ENCODE measurements at places on chromosomes 3 and 15.

DNA sequence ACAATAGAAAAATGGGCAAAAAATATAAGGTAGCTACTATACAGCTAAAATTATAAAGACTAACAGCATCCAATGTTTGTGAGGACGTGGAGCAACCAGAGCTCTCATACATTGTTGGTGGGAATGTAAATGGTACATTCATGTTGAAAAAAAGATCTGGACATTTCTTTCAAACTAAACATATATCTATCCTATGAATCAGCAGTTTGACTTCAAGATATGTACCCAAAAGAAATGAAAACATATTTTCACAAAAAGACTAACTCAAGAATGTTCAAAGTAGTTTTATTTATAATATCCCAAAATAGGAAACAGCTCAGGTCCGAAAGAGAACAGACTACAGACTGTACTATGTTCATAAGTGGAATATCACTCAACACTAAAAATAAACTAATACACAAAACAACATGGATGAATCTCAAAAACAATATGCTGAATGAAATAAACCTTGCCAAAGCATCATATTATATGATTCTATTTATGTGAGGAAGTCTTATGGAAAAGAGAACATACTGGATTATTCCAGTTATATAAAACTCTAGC is 8.8 kb upstream of the TTBK2 start:
- DNase-seq: no peak

DNA sequence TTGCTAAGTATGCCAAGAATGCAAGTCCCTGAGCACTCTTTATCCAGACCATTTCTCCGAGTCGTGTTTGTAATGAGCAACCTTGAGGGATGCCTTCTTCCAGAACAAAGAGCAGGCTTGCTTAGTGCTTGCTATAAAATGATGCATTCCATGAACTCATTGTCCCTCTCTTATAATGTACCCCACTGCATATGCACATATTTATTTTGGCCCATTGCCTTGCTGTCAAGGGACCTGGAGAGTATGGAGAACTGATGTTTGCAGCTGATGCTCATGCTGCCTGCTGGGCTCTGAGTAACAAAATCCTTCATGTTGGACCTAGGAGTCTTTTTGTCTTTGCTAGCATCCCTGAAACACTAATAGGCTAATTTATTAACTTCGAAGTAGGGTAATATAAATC is 97.8 kb upstream of the AADACL2 start:
- no peak for DNase-seq

- no peak for DNase-seq
Observed at GRCh38 chr3:102687851-102688555, 253.2 kb downstream of the ZPLD1 start.

DNA sequence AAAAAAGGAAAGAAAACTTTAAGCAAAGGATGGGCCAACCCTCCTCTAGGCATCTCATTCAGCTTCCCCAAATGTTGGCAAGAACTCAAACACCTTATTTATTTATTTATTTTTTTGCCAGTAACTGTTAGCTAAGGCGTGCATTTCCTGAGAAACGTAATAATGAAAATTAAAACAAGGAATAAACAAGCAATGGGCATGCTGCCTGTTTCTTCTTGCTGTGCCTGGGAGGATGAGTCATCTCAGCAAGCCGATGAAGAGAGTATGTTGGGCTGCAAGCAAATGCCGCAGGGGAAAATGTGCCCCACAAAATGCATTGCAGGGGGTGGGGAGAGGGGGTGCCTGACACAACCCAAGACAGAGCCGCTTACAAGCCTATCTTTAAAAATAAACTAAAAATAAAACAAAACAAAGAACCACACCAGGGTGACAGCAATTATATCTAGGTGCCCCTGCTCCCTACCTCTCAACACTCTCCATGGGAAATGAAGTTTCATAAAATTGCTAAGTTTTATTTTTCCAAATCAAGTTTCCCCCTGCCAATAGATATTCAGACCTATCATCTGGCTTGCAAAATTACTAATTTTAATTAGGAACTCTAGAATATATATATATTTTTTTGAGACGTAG is 40.3 kb downstream of the EIF4E3 start:
- DNase-seq: no peak

GRCh38 chr15:73344056-73344455 is 24.7 kb downstream of the HCN4 start:
- DNase-seq: no peak

DNA sequence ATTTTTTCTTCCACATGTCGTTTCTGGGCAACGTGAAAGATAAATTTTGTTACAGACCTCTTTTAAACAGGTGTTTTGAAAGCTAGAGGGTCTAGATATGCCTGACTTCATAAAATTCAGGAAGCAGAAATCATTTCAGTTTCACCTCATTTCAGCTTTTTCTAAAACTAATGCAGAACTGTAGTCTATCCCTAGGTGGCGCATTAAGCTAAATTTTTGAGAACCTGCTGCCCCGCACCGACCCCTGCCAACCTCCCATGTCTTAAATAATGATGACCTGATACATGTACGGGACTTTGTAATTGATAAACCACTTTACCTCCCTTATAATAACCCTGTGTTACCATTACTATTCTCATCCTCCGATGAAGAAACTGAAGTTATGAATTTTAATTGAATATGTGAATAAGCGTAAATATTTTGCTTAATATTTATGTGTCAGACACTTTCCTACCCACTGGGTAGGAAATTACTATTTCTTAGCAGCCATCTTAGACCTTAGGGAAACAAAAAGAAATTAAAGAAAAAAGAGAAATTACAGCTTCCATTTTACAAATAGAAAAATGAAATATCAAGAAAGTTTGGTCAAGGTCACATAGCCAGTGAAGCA is 78.7 kb upstream of the GCNT3 start:
- no peak for DNase-seq

GRCh38 chr3:149016669-149017541 is 25.6 kb downstream of the GYG1 start:
- DNase-seq: no peak

DNA sequence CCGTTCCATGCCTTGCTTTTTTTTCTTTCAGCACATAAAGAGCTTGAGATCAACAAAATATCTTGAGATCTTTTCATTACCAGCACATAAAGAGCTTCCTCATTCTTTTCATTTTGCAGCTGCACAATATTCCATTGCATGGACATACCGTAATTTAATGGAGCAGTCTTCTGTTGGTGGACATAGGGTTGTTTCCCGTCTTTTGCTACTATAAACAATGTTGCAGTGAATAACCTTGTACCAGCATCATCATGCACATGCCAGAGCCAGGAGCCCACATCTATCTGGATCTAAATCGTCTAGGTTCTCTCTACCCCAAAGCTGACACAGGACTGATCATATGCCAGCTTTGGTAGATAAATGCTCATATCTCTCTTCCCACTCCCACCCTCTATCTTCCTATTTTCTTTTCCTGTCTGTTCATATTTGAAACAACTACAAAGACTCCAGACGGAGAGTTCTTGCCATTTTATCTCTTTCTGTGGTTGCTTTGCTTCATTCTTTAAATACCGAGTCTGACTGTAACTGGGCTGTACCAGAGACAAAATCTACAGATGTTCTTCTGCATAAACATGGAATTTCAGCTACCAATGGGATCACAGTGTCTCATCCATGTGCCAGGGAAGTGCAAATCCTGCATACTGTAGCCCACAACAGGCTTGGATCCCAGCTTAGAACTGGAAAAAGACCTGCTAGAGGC is 47.1 kb upstream of the AKAP13 start:
- DNase-seq: no peak

DNA sequence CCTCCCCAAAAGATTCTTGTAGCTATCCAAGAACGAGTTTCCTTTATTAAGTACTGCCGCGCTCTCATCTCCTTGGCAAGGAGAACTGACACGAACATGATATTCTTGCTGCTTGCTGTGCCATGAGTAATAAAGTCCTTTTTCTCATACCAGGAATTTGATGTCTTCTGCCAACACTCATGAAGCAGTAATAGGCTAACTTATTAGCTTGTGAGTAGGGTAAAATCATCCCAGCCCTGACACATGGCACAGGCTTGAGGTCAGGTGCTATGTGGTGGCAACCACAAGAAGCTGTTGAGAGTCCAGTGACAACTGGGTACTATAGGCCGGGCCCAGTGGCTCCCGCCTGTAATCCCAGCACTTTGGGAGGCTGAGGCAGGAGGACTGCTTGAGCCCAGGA is 22.7 kb upstream of the UBXN7 start:
- no peak for DNase-seq

GRCh38 chr15:78075490-78076230 is 1.9 kb downstream of the TBC1D2B start:
- DNase-seq: peak; percentile 45

GRCh38 chr3:127164615-127165014 is 28.3 kb upstream of the PRR23E start:
- DNase-seq: no peak

GRCh38 chr3:49899815-49900214 is 3.9 kb downstream of the MST1R start:
- no peak for DNase-seq

DNA sequence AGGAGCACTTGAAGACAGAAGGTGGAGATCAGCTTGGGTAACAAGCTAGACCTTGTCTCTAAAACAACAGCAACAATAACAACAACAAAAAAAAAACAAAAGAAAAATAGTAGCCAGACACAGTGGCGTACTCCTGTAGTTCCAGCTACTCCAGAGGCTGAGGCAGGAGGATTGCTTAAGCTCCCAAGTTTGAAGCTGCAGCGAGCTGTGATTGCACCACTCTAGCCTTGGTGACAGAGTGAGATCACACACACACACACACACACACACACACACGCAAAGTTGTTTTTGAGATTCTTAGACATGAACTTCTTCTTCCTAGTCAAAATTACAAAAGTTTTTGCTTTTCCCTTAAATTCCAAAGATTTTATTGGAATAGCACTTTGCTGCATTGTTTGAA is 93.0 kb upstream of the IGSF10 start:
- DNase-seq: no peak

DNA sequence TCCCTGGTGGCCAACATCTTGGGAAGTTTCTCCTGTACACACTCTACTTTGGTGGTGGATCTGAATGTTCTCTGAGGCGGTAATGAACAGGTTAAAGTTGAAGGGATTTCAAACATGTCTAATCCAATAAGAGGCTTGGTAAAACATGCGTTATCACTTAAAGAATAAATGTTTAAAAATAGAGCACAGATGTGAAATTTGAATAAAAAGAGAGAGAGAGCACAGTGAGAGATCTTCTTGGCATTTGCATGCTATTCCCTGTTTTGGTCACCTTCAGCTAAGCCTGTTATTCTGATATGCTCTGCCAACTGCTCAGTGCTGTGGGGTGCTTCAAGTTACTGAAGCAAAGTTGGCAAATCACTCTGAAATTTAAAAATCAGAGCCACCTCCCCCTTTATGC is 237.7 kb upstream of the WNT5A start:
- DNase-seq: no peak

- no peak for DNase-seq
Observed at GRCh38 chr3:188205992-188206416, 52.0 kb downstream of the LPP start.

DNA sequence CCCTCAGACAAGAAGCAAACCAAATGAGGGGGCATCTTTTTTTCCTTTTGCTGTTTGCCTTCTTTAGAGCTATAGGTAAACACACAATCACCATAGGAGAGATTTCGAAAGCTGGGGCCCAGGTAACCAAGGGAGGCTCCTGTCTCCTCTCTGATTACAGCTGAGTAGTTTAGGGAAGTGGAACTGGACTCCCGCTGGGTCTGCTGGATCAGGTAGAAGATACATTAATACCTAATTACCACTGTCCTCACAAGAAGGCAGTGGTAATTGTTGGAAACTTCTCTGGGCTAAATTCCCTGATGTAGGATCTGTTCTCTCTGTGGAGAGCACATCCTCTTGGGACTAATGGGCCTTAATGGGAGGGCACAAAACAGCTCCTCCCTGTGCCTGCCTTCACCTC is 32.7 kb downstream of the HDC start:
- DNase-seq: no peak

- no peak for DNase-seq
Observed at GRCh38 chr15:44910981-44911625, 45.4 kb upstream of the TERB2 start.

DNA sequence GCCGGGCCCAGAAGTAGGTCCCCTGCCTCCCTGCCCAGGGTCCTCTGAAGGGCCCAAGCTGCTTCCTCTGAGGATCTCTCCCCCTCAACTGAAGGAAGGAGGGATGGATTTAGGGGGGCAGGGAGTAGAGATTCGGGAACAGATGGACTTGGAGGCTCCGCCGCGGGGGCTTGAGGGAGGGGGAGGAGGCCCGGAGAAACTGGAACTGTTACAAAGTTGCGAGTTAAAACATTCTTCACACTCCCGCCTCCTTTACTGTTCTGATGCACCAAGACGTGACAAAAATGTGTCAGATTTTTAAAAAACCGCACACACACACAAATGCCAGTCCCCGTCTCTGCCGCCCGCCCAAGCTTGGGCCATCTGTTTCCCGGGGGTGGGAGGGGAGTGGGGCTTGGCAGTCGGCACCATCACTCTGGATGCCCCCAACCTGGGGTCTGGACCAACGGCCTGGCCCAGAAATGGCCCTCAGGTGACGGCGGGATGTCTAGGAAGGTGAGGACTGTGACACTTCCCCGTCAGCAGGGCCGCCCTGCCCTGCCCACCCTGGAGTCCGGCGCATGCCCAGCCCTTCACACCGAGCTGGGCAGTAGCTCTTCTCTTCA is 25.0 kb upstream of the LINGO1 start:
- no peak for DNase-seq

GRCh38 chr3:179269152-179269707 is 18.3 kb upstream of the KCNMB3 start:
- no peak for DNase-seq

DNA sequence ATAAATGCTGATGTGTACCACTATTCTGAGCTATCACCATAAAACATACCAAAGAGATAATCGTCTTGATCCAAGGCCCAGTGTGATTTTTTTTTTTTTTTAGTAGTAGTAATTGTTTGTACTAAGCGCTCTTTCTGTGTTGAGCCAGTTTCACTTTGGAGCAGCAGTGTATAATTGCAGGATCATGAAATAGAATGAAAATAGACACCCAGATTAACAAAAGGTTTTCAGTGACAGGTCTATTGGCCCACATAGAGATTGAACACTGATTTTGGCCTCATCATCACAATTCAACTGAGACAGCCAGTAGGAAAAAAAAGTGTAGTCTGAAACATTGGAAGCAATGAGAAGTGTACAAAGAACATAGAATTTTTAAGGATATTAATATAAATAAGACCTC is 749.8 kb downstream of the NAALADL2 start:
- DNase-seq: no peak

Measured in DMS 273 treated with DMSO at 0.1 percent for 48 hours (cell line).